ENCODE measurements at places on chromosomes 7 and 10.

GRCh38 chr7:118078015-118078414 is 105.9 kb upstream of the LSM8 start:
- DNase-seq, result no peak

DNA sequence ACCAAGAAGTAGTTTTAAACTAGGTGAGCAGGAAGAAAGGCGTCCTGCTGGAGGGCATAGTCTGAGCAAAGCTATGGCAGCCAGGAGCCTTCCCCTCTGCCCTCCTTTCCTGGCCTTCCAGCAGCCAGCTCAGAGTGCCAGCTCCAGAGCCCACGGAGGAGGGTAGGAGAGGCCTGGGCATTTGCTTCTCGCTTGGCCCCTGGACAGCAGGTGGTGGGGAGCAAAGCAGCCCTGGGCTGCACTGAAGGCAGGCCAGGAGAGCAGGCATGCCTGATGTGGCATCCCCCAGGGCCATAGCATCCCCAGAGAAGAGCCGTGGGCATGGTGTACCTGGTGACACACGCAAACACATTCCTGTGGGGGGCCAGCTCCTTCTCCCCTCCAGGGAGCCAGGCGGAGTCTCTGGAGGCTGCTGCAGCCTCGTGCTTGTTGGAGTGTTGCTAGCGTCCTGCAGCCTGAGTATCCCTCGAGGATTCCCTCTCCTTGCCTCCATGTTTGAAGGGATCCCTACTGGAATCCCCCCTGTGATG is 43.9 kb downstream of the CDH23 start:
- DNase-seq, result no peak

GRCh38 chr7:114426824-114427223 is 12.2 kb downstream of the FOXP2 start:
- DNase-seq, result no peak

- DNase-seq, result peak; percentile 15
Observed at GRCh38 chr7:99035723-99036545, 108.0 kb downstream of the SMURF1 start.

GRCh38 chr7:54722026-54722425 is 37.0 kb downstream of the SEC61G start:
- DNase-seq, result no peak

DNA sequence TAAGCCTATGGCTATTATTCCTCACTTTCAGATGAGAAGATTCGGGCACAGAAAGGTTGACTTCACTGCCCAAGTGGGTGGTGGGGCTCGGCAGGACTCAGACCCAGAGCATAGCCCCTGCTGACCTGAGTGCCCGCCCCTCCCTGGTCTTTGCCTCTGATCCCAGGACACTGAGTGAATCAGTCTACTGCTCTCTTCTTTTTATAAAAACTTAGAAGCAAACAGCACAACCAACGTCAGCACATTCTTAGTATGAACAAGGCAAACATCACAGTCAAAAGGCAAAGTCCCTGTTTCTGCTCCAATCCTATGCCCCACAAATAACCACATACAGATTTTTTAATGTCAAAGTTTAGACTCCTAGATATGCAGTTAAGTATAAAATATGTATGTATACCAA is 237.8 kb downstream of the ZMYND11 start:
- no peak for DNase-seq

GRCh38 chr10:50279489-50279888 is 28.2 kb upstream of the ASAH2 start:
- no peak for DNase-seq

DNA sequence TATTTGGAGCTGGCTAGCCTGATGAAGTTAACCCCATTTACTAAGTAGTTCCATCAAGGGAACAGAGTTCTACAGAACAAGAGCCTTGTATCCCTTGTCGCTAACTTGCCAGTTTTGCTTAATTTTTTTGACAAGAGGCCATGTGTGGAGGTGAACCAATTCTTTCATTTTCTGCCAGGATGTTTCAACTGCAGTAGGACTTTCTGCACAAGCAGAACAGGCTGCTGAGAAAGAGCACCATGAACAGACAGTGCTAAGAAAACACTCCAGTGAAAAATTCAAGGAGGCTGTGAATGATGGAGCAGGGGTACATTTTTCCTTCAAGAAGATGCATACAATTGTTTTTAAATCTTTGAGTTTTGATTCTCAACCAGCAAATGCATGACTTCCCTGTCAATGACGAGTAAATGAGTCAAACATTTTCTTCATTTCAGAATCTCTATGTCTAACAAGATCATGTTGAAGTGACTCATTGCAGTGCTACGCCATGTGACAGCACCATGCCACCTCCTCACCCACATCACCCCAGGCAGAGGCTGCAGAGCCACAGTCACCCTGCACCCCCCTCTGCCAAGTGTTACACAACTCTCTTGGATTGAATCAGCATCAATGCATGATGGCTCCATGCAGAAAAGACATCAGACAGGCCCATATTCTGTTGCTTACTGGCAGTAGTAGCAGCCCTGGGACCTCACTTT is 193.1 kb downstream of the COBL start:
- DNase-seq, result no peak

DNA sequence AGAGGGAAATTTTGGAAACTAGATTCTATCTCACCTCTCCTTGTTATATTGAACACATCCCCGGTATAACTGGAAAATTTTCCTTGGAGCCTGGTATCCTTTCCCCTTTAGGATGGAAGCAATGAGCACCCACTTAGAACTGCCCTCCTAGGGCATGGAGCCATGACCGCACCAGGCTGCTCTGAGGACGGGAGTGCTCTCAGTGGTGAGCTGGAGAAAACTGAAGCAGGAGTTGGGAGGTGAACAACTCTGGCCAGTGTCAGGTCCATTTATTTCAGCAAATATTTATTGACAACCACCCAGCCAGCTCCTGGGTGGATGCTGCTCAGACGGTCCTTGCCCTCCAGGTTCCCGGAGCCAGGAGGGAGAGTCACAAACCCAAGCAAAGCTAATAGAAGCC is 278.1 kb downstream of the WDR11 start:
- no peak for DNase-seq

DNA sequence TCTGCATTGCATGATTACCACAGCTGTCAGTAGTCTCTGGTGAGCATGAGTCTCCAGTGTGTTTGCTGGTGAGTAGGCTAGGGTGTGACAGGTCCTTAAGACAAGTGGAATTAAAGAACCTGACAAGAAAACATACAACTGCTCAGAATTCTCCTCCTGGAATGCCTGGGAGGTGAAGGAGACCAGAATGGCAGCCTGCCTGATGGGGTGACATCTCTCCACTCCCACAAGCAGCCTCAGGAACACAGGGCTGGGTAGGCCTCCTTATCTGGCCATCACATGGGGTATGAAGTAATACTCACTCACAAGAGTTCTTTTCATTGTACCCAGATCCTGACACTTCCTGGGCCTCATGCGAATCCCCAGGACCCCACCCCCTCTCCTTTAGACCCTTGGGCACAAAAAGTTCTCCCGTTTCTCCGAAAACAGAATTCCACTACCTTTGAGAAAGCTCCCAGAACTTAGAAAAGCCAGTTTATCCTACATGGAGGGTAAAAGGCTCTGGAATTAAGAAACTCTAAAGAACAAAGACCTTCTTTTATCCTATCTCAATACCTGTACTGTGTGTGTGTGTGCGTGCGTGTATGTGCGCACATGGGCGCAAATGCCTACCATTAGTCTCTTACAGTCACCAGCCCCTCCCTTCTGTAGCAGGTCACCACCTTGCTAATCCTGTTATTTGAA is 33.4 kb upstream of the C1GALT1 start:
- no peak for DNase-seq

- DNase-seq, result no peak
Observed at GRCh38 chr7:148433521-148434180, 156.9 kb upstream of the C7orf33 start.

GRCh38 chr7:1567896-1568510 is 1.8 kb downstream of the PSMG3 start:
- no peak for DNase-seq

GRCh38 chr10:76324283-76324682 is 892.9 kb downstream of the LRMDA start:
- DNase-seq, result no peak

DNA sequence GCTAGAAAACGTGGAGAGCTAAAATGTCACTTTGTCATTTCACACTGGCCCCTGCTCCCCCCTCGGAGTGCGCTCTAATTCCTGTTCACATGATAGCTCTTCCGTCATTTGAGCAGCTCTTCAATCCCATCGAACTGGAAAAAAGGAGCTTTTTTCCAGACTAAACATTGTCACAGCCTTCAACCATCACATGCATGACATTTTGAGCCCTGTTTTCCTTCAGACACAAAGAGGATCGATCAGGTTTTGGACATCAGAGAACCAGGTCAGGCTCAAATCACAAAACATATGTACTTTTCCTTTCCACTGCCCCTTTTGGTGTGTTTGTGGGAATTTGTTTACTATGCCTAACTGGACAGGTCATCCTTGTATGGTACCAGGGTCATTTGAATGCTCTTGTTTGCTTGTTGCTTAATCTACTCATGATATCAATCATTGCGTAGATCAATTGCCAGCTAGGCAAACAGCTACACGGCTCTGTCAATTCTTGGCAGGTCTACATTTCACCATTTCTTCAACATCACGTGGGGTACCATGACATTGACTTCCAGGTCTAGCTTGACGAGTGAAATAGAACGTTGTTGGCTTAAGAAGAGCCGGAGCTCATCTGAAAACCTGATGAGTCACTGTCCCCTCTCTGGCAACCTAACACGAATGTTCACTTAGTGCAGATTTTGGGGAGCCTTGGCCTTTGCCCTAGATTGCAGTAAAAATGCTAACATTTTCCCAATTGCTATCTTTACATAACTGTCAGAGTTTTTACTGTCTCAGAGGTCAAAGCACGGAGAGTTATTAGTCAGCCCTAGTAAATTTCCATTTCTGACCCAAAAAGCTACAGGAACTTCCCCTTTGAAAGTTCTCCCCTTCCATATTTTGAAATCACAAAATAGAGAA is 87.3 kb downstream of the LYZL2 start:
- peak; percentile 20 for DNase-seq

- no peak for DNase-seq
Observed at GRCh38 chr10:78703593-78703992, 365.2 kb upstream of the ZMIZ1 start.

GRCh38 chr7:28958235-28958979 is at the start of gene TRIL:
Gene TRIL, minus strand, starts transcription at chr7:28958330. Its CDS starts 284 bp downstream, at chr7:28958046.
- DNase-seq, result peak; percentile 77

GRCh38 chr10:114550756-114551635 is 107.1 kb downstream of the ABLIM1 start:
- DNase-seq, result peak; percentile 76

Measured in testis (tissue), 5 donors.